HT1080 (cell line): ENCODE measurements at places on chromosomes 1 and 21.

DNA sequence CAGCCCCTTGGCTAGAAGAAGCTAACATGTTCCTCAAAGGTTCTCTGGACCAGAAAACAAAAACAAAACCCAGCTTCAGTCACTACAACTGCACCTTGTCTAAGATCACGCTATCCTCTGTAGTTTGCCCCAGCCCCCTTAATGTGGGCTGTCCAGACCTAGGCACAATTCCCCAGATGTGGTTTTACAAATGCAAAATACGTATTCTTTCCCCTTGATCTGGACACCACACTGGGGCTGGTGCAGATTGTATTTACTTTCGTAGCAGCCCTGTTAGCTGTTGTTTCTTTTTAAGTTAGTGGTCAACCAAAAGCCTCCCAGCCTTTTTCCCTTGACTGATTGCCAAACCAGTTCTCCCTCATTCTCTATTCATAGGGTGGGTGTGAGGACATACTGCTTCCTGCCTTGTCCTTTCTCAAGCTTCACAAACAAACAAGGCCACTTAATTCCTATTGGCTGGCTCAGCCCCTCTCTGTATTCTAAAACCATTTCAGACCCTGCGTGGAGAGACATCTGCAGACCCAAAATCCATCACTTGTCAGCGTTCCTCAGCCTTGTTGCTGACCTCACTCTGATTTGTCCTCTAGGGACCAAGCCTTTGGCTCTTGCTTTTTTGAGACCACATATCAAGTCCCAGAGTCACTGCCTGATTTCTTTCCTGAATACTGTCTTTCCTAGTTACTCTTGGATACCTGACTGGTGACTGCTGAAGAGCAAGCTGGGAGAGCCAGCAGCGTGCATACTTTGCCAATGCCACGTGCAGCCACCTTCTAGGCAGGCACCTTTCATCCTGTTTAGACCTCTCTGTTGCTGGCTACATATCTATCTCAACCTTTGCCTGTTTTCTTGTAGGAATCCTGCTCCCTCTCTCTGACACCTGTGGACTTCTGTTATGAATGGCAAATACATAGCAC, 96.4 kb upstream of the RAB3GAP2 start:
- no peak for DNase-seq

- DNase-seq = no peak
Measured at GRCh38 chr21:41601573-41602368, 93.8 kb upstream of the TMPRSS2 start.

DNA sequence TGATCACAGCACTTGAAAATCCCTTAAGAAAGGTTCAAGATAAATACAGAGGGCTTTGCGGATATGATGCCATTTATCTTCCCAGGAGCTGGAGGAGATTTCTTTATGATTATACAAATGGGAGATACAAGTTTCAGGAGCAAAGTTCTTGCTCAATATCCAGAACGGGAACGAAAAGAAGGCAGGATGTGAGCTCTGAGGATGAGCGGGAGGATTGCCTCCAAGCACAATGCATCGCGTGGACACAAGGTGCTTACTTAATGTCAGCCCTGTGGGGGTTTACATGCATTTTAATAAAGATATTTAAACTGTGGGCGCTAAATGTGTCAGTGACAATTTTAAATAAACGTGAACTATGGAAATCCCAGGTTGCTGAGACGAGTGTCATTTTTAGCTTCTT, 59.0 kb downstream of the SYT6 start:
- DNase-seq = no peak

- no peak for DNase-seq
Measured at GRCh38 chr21:35226968-35227744, 178.1 kb upstream of the RUNX1 start.

DNA sequence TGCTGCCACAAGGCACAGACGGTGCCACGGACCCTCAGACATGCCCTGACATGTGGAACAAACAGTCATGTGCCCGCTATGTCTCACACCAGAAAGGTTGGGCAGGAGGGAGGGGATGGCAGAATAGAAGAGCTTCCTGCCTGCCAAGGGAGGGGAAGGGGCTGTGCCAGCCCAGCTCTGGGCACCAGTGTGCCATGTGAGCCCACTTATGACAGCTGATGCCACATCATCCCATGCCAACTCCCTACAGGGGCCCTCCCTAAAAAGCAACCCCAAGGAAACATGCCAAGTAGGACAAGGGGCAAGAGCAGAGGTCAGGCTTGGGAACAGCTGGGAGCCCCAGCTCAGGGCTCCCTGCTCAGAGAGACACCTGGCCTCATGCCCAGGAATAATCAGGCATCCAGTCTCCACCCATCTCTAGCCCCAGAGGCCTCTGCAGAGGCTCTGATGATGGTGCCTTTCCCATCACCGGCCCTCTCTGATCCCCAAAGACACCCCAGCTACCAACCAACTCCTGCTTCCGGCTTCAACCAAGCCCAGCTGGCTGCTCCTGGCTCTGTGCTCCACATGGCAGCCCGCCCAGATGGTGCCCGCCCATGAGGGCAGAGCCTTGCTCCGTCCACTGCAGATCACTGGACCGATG, 10.3 kb downstream of the ADGRB2 start:
- DNase-seq = no peak

DNA sequence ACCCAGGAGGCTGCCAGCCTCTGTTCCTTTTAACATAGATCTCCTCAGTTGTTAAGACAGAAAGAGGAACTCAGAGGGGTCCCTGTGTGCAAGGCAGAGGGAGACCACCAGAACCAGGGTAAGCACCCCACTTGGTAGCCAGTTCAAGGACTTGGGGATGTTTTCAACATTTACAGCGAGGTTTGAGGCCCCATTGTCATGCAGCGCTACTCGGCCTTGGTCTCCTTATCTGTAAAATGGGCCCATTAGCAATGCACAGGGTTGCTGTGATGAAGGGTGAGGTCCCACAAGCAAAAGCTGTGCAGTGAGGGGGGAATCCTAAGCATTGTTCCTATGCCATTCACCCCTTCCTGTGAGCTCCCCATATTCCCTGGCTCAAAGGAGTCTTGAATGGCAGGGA, 4.2 kb downstream of the SIM2 start:
- DNase-seq = no peak

DNA sequence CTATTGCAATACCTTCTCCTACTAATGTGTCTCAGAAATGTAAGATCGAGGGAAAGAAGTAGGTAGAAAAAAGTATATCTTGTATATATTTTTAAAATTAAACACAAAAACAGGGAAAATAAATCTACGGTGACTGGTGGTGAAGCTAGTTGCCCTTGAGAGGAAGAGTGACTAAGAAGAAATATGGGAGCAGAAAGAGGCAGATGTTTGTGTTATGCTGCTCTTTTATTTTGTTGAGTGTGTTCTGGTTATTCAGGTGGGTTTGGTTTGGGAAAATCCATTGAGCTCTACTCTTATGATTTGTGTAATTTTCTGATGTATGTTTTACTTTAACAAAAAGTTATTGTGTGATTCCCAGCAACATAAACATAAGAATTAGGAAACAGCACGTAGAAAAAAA, 444.9 kb upstream of the B3GALT2 start:
- no peak for DNase-seq

- no peak for DNase-seq
Measured at GRCh38 chr1:226360106-226360746, 47.7 kb downstream of the PARP1 start.

DNA sequence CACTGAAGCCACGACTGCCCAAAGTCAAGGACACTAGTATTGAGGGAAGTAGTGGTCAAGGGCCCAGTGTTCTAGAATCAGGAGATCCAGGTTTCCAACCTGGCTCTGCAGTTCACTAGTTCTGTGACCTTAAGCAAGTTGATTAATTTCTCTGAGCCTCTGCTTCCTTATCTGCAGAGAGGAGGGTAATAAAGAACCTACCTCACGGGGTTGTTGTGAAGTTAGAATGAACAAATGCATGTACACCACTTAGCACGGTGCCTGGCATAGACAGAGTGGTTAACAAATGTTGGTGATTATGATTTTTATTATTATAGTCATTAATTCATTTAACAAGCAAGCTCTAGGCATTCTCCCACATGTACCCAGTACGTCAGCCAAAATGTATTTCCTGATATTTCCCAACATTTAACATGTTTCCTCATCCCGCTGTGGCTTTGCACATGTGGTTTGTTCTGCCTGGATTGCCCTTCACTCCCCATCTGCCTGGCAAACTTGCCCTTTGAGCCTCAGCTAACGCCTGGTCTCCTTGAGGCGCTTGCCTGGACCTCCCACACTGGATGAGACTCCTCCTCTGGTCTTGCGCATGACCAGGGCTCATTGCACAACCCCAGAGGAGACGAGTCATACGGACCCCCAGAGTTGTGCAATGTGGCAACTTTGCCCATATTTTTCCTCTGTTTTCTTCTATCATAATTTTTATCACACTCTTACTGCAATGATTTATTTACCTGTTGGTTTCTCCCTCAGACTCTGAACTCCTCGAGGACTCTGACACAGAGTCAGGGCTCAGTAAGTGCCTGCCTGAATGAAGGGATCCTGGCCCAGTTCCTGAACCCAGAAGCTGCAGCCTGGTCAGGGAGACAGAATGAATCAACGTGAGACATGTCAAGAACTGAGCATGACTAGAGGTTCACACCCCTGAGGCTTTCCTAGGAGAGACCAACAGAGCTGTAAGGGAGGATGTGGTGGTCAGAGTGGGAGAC, 20.7 kb upstream of the MFSD2A start:
- DNase-seq = peak; percentile 94

- no peak for DNase-seq
Measured at GRCh38 chr1:241714321-241715218, 62.5 kb downstream of the WDR64 start.

- no peak for DNase-seq
Measured at GRCh38 chr1:1938613-1939295, 19.7 kb upstream of the TMEM52 start.

GRCh38 chr1:3350506-3351261, 103.8 kb upstream of the ARHGEF16 start:
- DNase-seq = no peak

- DNase-seq = no peak
Measured at GRCh38 chr1:80656014-80656636, 1144.6 kb upstream of the ADGRL2 start.

DNA sequence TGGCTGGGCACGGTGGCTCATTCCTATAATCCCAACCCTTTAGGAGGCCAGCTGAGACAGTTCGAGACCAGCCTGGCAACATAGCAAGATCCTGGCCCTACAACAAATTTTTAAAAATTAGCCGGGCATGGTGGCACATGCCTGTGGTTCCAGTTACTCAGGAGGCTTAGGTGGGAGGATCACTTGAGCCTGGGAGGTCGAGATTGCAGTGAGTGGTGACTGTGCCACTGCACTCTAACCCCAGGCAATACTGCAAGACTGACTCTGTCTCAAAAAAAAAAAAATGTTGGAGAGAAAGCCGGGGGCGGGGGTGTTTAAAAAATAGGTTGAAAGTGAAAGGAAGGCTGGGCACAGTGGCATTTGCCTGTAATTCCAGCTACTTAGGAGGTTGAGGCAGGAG, 16.5 kb downstream of the CLDN19 start:
- peak; percentile 37 for DNase-seq

GRCh38 chr1:153933955-153934354, 11.2 kb upstream of the GATAD2B start:
- no peak for DNase-seq

GRCh38 chr1:113507552-113508214, 117.4 kb downstream of the MAGI3 start:
- DNase-seq = no peak

DNA sequence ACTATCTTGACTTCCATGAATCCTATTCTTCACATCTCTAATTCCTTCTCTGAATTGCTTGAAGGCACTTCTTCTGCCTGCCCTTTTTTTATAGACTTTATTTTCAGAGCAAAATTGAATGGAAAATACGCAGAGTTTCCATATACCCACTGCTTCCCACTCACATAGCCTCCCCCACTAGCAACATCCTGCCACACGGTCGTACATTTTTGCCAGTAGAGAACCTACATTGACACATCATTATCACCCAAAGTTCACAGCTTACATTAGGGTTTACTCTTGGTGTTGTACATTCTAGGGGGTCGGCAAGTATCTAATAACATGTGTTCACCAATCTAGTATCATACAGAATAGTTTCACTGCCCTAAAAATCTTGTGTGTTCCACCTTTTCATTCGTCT, 12.3 kb downstream of the EEIG2 start:
- no peak for DNase-seq
